Caco-2 (cell line): ENCODE measurements at places on chromosomes 1 and 21.

DNA sequence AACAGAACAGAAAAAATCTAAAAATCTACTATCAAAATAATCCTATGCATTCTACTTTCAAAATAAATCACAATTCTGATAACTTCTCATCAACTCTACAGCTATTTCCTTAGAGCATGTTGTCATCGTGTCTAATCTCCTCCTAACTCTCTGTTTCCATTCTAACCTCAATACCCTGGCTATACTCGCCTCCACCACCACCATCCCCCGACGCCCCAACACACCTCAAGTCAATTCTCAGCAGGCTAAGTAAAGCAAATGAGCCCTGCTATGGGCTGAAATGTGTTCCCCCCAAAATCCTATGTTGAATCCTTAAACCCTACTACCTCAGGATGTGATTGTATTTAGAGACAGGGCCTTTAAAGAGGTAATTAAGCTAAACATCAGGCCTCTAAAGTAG, 34.6 kb downstream of the NRDC start:
- no peak for DNase-seq

DNA sequence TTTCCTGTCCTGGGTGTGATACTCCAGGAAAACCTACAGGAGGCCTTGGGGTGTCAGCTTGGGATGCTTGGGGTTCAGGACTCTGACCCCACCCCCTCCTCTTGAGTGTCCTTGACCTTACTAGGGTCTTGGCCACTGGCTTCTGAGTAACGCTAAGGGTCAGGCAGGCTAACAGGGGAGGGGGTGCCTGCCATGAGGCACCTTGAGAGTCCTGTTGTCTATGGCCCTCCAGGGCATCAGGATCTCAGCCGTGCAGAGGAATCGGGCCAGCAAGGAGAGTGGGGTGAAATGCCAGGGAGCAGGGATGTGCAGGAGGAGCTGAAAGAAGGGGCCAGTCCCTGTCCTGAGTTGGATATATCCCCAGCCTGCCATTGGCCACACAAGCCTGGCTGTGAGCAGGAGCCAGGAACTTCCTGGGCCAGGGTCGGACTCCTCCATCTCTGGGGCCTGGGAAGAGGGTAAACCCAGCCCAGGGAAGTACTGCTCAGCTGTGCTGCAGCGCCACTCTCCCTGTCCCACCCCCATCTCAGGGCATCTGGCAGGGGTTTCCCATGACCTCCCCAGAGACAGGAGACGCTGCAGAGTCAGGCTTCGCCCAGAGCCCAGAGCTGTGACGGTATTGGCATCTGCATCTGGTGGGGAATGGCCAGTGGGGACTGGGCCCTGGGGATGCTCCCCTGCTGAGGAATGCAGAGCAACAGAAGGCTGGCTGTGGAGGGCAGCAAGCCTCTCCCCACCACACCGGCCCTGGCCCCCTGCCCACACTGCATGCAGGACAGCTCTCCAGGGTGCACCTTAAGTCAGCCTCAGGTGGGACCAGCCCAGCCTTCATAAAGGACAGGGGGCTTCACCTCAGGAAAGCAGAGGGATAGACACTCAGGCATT, 6.3 kb downstream of the KIF21B start:
- no peak for DNase-seq

DNA sequence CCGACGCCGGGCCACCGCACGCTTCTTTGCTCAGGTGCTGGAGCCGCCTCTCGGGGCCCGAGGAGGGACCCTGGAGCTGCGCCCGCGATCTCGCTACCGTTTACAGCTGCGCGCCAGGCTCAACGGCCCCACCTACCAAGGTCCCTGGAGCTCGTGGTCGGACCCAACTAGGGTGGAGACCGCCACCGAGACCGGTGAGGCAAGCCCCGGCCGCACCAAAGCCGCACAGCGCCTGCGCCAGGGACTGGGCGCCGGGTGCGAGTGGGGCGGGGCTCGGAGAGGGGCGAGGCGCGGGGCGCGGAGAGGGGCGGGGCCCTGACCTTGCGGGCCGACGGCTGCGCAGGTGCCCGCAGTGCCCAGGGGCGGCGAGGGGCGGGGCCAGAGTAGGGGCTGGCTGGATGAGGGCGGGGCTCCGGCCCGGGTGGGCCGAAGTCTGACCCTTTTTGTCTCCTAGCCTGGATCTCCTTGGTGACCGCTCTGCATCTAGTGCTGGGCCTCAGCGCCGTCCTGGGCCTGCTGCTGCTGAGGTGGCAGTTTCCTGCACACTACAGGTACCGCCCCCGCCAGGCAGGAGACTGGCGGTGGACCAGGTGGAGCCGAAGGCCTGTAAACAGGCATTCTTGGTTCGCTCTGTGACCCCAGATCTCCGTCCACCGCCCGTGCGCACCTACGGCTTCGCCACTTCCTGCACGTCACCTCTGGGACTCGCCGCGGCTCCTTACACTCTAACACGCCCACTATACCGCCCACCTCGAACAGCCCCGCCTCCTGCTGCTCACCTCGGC, 9.8 kb upstream of the CDC20 start:
- DNase-seq = peak; percentile 94

GRCh38 chr1:27021354-27022031, 8.8 kb upstream of the TENT5B start:
- no peak for DNase-seq

- no peak for DNase-seq
Observed at GRCh38 chr1:75583282-75583681, 27.6 kb downstream of the SLC44A5 start.

DNA sequence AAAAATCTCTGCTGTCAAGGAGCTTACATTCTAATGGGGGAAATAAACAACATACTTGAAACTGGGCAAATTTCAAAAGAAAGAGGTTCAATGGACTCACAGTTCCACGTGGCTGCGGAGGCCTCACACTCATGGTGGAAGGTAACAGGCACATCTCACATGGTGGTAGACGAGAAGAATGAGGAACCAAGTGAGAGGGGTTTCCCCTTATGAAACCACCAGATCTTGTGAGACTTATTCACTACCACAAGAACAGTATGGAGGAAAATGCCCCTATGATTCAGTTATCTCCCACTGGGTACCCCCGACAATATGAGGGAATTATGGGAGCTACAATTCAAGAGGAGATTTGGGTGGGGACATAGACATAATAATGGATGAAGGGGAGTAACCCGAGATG, 226.4 kb downstream of the ZP4 start:
- no peak for DNase-seq

DNA sequence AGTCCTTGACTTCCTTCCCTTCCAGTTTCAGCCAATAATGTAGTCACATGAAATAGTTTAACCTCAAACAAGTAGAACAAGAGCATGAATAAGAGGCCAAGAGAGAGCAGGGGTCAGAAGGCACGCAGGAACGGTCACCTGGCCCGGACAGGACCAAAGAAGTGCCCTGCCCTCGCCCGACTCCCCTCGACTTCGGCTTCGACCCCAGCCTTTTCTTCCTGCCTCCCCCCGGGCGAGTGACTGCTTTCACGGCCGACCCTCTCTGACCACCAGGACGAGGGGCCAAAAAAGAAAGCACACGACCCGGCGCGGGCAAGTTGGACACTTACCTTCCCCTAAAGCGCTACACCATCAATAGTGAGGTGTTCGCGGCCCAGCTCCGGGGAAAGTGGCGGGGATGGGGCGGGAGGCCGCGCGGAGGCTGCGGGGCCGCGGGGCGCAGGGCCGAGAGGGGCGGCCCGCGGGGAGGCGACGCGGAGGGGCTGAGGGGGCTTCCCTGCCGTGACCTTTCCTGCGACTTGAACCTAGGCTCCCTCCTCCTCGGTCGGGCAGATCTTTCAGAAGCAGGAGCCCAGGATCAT, 519 bp downstream of the RERE start:
- DNase-seq = peak; percentile 26

DNA sequence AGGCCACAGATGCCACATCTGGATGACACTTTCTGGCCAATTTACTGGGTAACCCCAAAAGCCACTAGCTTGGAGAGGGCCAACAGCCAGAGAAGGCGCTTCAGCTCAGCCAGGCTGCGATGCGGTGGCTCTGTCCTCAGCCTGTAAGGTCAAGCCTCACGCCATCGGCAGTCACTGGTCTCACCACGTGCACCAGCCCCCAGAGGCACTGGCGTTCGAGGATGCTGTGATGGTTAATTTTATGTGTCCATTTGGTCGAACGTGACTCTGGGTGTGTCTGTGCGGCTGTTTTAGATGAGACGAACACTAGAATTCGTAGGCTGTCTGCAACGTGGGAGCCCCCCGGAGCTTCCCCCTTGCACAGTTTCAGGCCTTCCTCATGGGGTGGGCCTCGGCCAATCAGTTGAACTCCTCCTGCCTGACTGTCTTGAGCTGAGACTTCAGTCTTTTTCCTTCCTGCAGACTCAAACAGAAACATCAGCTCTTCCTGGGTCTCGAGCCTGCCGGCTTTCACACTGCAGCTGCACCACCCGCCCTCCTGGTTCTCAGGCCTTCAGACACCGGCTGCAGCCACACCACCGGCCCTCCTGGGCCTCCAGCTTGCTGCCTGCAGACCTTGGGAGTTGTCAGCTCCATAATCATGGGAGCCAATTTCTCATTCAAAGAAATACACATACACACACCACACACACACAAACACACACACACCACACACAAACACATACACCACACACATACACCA, 41.6 kb upstream of the SLC45A1 start:
- DNase-seq = no peak

- DNase-seq = no peak
Observed at GRCh38 chr1:87167848-87168525, 160.7 kb upstream of the LMO4 start.

GRCh38 chr1:172144445-172145061, 275.9 kb upstream of the C1orf105 start:
- DNase-seq = no peak

DNA sequence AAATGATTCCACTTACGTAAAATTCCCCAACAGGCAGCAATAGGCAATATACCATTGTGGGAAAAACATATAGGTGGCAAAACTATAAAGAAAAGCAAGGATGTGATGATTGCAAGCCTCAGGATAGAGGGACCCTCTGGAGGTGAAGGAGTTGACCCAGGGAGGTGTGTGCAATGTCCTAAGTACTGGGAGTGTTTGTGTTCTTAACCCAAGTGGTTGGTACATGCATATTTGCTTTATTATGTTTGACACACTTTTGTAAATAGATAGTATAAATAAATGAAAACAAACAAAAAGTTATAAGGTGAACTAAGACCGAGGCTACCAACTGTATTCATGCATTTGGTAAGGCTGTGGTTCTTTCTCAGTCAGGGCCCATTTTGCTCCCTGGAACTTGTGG, 7.5 kb downstream of the MX1 start:
- DNase-seq = no peak

DNA sequence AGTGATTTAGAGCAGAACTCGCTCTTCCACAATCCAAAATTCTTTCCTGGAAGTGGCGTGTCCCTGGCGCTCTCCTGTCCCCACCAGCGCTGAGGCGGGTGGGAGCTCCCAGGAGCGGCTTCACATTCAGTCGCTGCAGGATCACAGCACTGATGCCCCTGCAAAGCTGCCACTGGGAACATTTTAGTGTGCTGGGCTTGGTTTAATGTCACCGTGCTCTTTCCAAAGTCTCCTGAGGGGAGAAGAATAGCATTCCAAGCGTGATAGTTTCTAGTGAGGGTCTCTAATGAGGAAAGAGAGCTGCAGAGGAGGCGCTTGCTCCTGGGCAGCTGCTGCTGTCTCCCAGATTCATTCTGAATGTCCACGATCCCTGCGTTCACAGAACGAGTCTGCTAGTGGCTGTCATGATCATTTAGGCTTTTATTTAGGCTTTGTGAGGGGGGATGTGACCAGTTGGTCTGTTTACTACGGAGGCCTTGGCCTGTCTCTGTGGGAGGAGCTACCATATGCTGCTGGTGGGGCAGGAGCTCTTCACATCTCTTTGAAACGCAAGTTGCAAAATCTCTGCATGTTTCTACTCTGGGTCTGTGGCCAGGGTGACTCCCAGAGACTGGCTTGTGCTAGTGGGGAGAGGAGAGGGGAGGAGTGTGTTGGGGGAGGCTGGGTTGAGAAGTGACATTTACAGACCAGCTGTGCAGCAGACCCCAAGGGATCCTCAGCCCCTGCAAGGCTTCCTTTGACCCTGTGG, 23.4 kb downstream of the OLFML3 start:
- no peak for DNase-seq

GRCh38 chr1:244394826-244395765, 56.6 kb downstream of the ADSS2 start:
- DNase-seq = no peak

GRCh38 chr1:201916649-201917249, 28.1 kb downstream of the SHISA4 start:
- no peak for DNase-seq

- DNase-seq = no peak
Observed at GRCh38 chr1:209041927-209042326, 541.6 kb upstream of the CAMK1G start.

DNA sequence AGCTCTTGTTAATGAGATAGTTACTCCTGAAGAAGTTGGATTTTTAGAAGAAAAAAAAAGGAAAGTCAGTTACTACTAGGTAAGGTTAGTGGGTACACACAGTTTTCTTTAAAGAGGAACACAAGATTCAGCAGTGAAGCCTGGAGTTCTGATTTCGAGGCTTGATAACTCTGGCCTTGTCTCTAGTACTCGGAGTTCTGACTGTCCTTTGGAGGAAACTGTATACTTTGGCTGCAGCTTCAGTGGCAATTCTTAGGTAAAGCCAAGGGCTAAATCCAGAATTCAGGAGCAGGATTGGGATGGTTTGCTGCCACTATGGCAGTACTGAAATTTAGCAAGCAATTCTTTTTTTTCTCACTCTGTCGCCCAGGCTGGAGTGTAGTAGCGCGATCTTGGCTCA, 9.2 kb downstream of the ACADM start:
- no peak for DNase-seq

GRCh38 chr1:235253219-235253962, 74.6 kb downstream of the ARID4B start:
- peak; percentile 77 for DNase-seq

GRCh38 chr1:53321776-53322602, 5.9 kb downstream of the LRP8 start:
- DNase-seq = no peak

- DNase-seq = no peak
Observed at GRCh38 chr21:33458861-33459260, 20.9 kb downstream of the TMEM50B start.

DNA sequence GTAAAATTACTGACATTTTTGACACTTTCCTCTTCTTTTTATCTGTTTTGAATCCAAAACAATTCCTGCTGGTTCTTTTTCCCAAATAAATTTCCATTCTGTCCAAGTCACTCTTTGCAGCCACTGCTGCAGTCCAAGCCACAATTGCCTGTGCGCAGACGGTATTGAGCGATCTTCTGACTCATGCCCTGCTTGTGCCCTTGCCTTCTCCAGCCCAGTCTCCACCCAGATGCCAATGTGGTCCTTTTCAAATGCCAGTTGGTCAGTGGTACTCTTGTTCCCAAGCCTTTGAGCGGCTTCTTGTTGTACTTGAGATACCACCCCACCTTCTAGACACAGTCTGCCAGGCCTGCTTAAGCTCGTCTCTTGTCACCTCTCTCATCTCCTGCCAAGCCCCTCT, 78.9 kb downstream of the CAMTA1 start:
- DNase-seq = no peak

GRCh38 chr1:114669562-114670082, at the start of gene DENND2C:
Gene DENND2C, minus strand, starts transcription at chr1:114670049. Its CDS starts 44,065 bp downstream, at chr1:114625984.
- no peak for DNase-seq

GRCh38 chr1:14742181-14742980, 143.9 kb downstream of the KAZN start:
- DNase-seq = no peak
